ENCODE measurements at places on chromosomes 3 and 15.

GRCh38 chr3:58474348-58474911 lies 17.5 kb upstream of the KCTD6 start:
- peaks cover 27% of the 10 kb centered on the region for H3K4me1 ChIP-seq
- no peak overlapping the region for H3K4me3 ChIP-seq
- no peak for DNase-seq
- no peak overlapping the region for H3K27ac ChIP-seq
- H3K27me3 ChIP-seq, result no peaks in the 10 kb centered on the region

- no peaks in the 10 kb centered on the region for H3K4me1 ChIP-seq
- no peak overlapping the region for H3K4me3 ChIP-seq
- DNase-seq, result no peak
- H3K36me3 ChIP-seq, result no peaks in the 10 kb centered on the region
- H3K27me3 ChIP-seq, result peaks cover 8% of the 10 kb centered on the region
These were observed 55.7 kb downstream of the CHDH start for GRCh38 chr3:53790470-53790869.

DNA sequence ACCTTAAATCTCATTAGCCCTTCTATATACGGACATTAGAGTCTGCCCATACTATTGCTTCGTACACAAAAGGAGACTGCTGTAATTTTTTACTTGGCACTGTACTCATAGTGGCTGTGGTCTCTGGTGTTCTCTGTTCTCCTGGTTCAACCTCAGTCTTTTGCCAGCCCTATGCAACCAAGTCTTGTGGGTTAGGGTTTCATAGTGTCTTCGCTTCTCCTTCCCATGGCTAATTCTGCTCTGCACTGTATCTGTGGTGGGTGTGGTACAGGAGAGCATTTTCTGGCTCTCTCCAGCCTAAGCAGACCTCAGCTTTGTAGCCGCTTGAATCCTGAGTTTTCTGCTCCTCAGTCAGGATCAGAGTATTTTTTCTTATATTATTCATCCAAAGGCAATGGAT lies 981.2 kb downstream of the SQOR start:
- no peaks in the 10 kb centered on the region for H3K4me1 ChIP-seq
- no peak overlapping the region for H3K4me3 ChIP-seq
- no peaks in the 10 kb centered on the region for H3K27me3 ChIP-seq
- DNase-seq, result no peak

DNA sequence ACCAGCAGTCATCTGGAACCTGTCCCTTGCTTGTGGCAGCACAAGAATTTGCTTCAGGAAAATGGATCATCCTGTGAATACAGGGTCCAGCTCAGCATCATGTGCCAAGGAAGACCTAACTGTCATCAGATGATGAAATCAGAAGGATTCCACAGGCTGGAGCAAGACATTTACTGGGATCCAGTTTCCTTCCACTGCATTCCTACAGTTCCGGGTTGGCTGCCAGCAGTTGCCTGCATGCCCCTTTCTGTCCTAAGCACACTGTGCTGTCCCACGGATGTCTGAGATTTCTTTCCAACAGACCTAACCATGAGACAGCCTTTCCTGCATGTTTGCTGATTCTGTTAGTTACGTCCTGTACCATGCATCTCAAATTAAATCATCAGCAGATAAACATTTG lies 140.7 kb downstream of the IMPG2 start:
- peaks cover 7% of the 10 kb centered on the region for H3K27me3 ChIP-seq
- DNase-seq, result no peak
- no peaks in the 10 kb centered on the region for H3K4me1 ChIP-seq
- no peaks in the 10 kb centered on the region for H3K36me3 ChIP-seq
- no peak overlapping the region for H3K4me3 ChIP-seq
- no peak overlapping the region for H3K27ac ChIP-seq

DNA sequence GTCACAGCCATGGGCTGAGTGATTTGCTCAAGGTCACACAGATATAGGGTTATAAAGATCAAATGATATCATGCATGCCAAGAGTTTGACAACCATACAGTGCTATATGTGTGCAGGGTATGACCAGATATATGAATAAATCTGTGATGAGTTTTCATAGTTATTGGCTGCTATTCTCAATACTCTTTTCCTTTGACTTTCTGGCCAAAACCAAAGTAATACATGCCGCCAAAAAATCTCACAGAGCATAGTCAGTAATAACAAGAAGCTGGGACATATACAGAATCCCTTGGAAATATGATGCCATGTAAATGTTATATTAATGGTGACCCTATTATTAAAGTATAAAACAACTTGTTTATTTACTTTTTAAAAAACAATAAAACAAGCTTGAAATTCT lies 11.6 kb upstream of the TSC22D2 start:
- no peak overlapping the region for H3K4me3 ChIP-seq
- no peak overlapping the region for H3K27ac ChIP-seq
- H3K36me3 ChIP-seq, result no peaks in the 10 kb centered on the region

DNA sequence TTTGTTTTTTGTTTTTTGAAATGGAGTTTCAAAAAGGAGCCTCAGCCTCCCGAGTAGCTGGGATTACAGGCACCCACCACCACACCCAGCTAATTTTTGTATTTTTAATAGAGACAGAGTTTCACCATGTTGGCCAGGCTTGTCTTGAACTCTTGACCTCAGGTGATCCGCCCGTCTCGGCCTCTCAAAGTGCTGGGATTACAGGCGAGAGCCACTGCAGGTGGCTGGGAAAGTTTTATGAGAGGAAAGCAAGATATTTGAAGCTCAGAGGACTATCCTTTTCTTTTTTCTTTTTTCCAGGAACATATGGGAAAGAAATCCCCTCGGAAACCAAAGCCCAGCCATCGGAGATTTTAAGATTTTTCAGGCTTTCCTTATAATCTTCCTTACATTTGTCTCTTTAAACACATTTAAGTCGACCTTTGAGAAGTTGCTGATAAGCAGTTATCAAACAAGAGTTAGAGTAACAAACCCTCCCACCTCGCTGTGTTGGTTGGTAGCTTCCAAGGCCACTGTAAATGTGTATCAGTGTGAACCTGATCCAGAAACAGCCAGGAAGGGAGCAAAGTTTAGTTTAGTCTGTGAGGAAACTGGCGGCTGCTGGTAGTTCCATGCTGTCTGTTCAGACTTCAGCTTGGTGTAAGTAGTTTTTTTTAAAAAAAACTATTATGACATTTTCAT lies 34.5 kb upstream of the MAP3K13 start:
- no peak overlapping the region for H3K27ac ChIP-seq
- H3K27me3 ChIP-seq, result no peaks in the 10 kb centered on the region
- H3K4me3 ChIP-seq, result no peak overlapping the region
- peaks cover 14% of the 10 kb centered on the region for H3K4me1 ChIP-seq

- no peaks in the 10 kb centered on the region for H3K36me3 ChIP-seq
- peaks cover 39% of the 10 kb centered on the region for H3K4me1 ChIP-seq
- DNase-seq, result peak; percentile 83
- H3K4me3 ChIP-seq, result no peak overlapping the region
These were observed 62.1 kb downstream of the CAPN7 start for GRCh38 chr3:15268033-15268631.

DNA sequence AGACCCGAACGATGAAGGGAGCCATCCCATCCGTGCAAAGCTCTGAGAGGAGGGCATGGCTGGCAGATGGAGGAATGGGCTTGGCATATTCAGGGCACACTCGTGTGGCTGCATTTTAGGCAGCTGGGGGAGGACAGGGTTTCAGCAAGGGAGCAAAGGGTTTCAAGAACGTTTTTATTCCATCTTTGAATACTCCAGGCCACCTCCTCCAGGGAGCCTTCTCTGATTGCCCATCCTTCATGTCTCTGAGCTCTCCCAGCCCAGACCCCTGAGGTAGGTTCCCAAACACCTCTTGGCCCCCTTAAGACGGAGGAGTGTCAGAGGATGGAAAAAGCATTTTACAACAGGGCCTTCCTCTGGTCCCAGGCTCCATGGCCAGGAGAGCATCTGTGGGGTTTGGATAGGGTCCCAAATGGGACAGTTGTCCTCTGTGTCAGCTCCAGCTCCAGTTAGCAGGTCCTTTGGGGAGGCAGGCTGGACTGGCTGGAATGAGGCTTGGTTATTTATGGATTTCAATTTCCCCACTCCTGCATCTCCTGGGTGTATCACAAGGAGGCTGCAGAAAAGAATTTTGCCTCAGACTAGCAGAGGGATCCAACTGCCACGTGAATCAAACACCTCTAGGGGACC lies 17.7 kb upstream of the SLC6A1 start:
- DNase-seq, result no peak
- H3K27ac ChIP-seq, result no peak overlapping the region
- H3K4me1 ChIP-seq, result peaks cover 1% of the 10 kb centered on the region
- no peaks in the 10 kb centered on the region for H3K36me3 ChIP-seq
- H3K4me3 ChIP-seq, result no peak overlapping the region

DNA sequence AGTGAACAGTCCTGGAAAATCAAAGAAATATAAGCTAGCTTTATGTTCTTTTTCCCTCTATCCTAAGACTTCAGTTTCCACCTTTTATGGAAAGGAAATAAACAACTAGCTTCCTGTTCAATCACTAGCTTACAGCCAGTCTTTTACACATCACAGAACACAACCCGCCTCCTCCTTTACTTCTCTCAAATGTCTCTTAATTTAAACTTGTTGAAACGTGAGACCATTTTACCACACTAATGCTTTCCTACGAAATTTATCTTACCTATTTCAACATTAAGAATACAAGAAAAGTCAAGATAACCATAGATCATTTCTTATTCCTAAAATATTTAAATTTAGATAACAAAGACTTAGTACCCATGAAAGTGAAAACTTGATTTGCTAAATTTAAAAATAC lies 6.2 kb downstream of the PRTG start:
- no peak overlapping the region for H3K27ac ChIP-seq
- peaks cover 21% of the 10 kb centered on the region for H3K27me3 ChIP-seq
- H3K4me3 ChIP-seq, result no peak overlapping the region
- no peaks in the 10 kb centered on the region for H3K36me3 ChIP-seq
- H3K4me1 ChIP-seq, result no peaks in the 10 kb centered on the region

DNA sequence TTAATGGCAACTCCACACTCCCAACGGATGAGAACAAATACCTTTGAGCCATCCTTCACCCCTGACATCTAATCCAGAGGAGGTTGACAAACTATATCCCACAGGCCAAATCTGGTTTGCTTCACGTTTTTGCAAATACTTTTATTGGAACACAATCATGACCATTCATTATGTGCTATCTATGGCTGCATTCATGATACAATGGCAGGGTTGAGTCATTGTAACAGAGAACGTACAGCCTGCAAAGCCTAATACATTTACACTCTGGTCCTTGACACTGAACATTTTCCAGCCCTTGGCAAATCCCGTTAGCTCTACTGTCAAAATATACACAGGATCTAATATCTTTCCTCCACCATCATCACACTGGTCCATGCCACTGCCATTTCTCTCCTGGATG lies 7.6 kb upstream of the PRICKLE2 start:
- no peak overlapping the region for H3K4me3 ChIP-seq
- H3K27me3 ChIP-seq, result peaks cover 4% of the 10 kb centered on the region
- no peak for DNase-seq
- no peaks in the 10 kb centered on the region for H3K4me1 ChIP-seq
- peaks cover 1% of the 10 kb centered on the region for H3K36me3 ChIP-seq

DNA sequence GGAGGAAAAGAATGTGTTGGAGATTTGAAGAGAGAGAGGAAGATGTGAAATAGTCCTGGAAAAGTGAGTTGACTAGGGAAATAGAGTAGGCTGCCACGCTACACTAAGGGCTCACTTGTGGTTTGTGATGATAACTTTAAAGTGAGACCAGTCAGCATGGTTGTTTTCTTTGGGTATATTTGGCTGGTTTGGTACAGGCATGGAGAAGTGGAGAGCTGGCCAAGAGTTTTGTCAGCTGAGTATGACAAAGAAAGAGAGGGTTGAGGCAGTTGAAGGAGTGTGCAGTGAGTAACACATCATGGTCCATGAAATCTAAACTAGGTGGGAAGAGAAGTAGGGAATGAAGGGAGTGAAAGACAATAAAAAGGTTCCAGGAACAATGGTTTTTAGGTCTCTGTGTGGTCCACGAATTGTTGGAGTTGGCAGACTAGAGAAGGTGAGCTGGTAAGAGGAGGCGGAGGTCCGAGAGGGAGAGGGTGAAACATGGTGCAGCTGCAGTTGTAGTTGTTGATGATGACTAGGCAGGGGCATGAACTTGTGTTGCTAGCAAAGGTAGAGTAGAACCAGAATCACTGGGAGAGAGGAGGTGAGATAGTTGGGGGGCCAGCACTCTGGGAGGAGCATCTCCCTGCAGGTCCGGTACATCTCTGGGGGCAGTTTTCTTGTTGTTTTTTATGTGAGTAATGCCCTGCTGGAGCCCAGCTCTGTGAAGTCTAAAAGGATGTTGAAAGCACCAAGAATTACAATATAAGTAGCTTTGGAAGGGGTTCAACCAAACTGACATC lies 21.0 kb downstream of the ZNF80 start:
- no peak for DNase-seq
- H3K36me3 ChIP-seq, result peaks cover 19% of the 10 kb centered on the region

DNA sequence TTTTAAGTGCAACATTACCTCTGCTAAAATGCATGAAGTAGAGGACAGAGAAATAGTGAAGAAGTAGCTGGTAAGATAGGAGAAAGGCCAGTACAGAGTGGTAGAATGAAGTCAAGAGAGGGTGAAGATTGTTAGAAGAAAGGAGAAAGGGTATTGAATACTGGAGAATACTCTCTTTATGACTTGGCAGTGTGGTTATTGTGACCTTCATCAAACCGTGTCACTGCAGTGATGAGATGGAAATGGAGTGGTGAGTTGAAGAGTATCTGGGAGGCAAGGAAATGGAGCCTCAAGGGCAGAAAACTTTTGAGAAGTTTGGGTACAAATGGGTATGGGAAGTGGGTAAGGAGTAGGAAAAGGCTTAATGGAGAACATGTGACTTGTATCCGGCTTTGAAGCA lies 24.7 kb downstream of the MINDY2 start:
- peaks cover 23% of the 10 kb centered on the region for H3K4me1 ChIP-seq
- no peak overlapping the region for H3K27ac ChIP-seq
- H3K27me3 ChIP-seq, result no peaks in the 10 kb centered on the region

DNA sequence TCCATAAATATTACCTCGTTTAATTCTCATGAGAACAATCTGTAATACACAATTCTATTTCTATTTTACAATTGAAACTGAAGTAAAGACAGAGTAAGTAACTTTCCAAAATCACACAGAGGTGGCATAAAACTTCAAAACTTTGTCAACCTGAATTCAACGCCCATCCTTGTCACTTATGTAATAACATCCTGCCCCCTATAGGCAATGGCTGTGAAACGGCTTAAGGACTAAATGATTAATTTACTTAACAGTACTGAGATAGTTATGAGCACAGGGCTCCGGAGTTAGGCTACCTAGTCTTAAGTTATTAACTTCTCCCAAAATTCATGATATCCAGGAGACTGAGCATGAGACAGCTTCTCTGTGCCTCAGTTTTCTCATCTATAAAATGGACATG lies 293.1 kb upstream of the CHRM5 start:
- no peak for DNase-seq
- H3K4me3 ChIP-seq, result no peak overlapping the region
- H3K36me3 ChIP-seq, result no peaks in the 10 kb centered on the region
- no peaks in the 10 kb centered on the region for H3K4me1 ChIP-seq
- no peak overlapping the region for H3K27ac ChIP-seq

DNA sequence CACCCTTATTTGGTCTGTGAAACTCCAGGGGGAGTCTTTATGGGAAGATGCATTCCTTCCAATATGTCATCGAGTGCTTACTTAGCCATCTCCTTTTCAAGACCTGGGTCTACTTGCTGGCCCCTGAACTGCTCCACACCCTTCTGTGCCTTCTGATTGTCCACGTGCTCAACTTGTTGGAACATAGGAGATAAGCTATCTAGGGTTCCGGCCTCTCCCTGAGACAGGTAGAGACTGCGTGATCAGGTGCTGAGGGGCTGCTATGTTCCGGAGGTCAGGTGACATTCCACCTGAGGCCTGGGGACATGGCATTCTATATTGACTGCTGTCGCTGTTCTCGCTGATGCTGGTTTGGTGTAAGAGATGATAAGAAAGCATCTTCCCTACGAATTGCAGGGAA lies 65.6 kb downstream of the ATP1B3 start:
- H3K4me3 ChIP-seq, result no peak overlapping the region
- no peaks in the 10 kb centered on the region for H3K36me3 ChIP-seq
- DNase-seq, result no peak
- peaks cover 14% of the 10 kb centered on the region for H3K4me1 ChIP-seq
- no peaks in the 10 kb centered on the region for H3K27me3 ChIP-seq

Data from activated naive CD8-positive, alpha-beta T cell treated with anti-CD3 and anti-CD28 coated beads for 36 hours (primary cell).